ENCODE measurements at places on chromosomes 7 and 10. TPM values are rescaled to one million over a fixed set of nuclear protein-coding genes. Genes with fewer than 3 reads are reported as not detected.

- no peak for DNase-seq
- no peaks in the 10 kb centered on the region for H3K36me3 ChIP-seq
- H3K27ac ChIP-seq = no peak overlapping the region
- H3K4me3 ChIP-seq = no peak overlapping the region
- H3K27me3 ChIP-seq = peaks cover 46% of the 10 kb centered on the region
These were observed 19.1 kb downstream of the ABLIM1 start for GRCh38 chr10:114638821-114639625.

GRCh38 chr7:41028580-41028979 is 674.3 kb downstream of the INHBA start:
- no peak overlapping the region for H3K27ac ChIP-seq
- no peak overlapping the region for H3K4me3 ChIP-seq

GRCh38 chr7:36045830-36046341 is 107.2 kb upstream of the EEPD1 start:
- no peaks in the 10 kb centered on the region for H3K4me1 ChIP-seq
- no peak overlapping the region for H3K4me3 ChIP-seq
- no peak overlapping the region for H3K27ac ChIP-seq
- H3K27me3 ChIP-seq = peaks cover 6% of the 10 kb centered on the region
- no peaks in the 10 kb centered on the region for H3K36me3 ChIP-seq

GRCh38 chr7:39825401-39825980 is 124.6 kb upstream of the CDK13 start:
- no peak overlapping the region for H3K27ac ChIP-seq
- H3K36me3 ChIP-seq = no peaks in the 10 kb centered on the region
- no peak overlapping the region for H3K4me3 ChIP-seq
- DNase-seq = no peak
- H3K27me3 ChIP-seq = peaks cover 9% of the 10 kb centered on the region

TDRD1 gene
- total RNA-seq = not detected

MKX gene
- 0.31 TPM for total RNA-seq

DNA sequence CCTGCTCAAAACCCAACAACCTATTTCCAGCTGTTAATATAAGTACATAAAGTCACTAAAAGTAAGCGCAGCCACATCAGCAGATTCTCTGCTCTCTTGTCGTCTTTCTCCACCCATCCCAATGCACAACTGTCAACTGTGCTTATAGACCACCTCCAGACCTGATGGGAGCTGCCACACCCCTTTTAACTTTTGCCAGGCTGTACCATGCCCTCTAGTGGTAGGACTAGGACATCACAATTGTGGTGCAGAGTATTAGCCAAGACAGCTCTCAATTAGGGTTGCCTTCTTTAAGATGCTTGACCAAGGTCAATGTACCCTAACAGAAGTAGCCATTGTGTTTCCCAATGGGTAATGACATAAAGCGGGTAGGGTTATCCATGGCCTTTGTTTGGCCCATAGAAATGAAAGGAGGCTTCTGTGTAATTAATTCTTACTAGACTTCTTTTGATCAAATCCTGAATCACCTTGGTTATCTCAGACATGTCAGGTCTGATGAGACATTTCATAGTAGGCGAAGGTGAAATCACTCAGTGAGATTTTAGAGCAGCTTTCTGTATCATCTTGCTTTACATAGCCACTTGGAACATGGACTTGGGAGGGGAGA is 68.1 kb downstream of the SCRN1 start:
- H3K27me3 ChIP-seq = no peaks in the 10 kb centered on the region
- peak; percentile 39 for DNase-seq
- H3K36me3 ChIP-seq = peaks cover 8% of the 10 kb centered on the region
- no peak overlapping the region for H3K4me3 ChIP-seq
- no peaks in the 10 kb centered on the region for H3K4me1 ChIP-seq

GRCh38 chr10:42830237-42830636 is 47.6 kb downstream of the BMS1 start:
- H3K36me3 ChIP-seq = peaks cover 12% of the 10 kb centered on the region
- no peak overlapping the region for H3K27ac ChIP-seq
- no peaks in the 10 kb centered on the region for H3K27me3 ChIP-seq
- no peaks in the 10 kb centered on the region for H3K4me1 ChIP-seq
- no peak for DNase-seq

CTTNBP2 gene
- total RNA-seq = 14.0 TPM

DNA sequence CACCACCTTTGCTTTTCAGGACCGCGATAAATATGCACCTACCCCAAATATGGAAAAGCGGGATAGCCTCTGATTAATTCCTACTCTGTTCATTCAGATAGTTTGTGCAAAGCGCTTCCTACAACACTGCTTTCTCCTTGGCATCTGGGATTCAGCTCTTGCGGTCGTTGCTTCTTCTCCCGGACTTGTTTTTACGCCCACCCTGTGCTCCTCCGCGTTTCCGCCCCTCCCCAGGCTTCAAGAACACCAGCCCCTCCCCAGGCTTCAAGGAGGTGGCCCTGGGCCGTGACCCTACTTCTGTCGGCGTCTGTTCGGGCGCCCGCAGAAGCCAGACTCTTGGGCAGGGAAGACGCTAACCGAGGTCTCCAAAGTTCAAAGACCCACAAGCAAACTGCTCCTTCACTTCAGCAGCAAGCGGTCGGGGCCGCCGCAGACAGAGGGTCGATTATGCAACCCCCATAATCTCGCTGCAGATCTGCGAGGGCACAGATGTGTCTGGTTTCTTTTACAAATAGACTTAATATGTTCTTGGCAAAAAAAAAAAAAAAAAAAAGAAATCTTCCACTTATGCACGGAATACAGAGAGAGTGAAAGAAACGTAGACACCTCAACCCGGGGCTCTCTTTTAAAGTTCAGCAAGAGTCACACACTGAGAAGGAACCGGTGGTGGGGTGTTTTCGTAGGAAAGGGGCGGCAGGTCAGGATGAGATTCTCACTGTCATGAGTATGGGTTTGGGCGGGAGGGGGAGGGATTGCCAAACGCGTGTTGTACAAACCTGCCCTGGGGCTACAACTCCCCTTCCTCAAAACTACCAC is 1.9 kb downstream of the DLX5 start:
- no peaks in the 10 kb centered on the region for H3K36me3 ChIP-seq
- no peak for DNase-seq
- peak overlapping the region; percentile 72 for H3K4me3 ChIP-seq
- H3K4me1 ChIP-seq = peaks cover 19% of the 10 kb centered on the region

KCNMA1 gene
- total RNA-seq = 5.8 TPM

- no peaks in the 10 kb centered on the region for H3K36me3 ChIP-seq
- H3K27me3 ChIP-seq = no peaks in the 10 kb centered on the region
- no peak overlapping the region for H3K4me3 ChIP-seq
- DNase-seq = no peak
- no peak overlapping the region for H3K27ac ChIP-seq
These were observed 17.6 kb upstream of the PRXL2A start for GRCh38 chr10:80390740-80391139.

DNA sequence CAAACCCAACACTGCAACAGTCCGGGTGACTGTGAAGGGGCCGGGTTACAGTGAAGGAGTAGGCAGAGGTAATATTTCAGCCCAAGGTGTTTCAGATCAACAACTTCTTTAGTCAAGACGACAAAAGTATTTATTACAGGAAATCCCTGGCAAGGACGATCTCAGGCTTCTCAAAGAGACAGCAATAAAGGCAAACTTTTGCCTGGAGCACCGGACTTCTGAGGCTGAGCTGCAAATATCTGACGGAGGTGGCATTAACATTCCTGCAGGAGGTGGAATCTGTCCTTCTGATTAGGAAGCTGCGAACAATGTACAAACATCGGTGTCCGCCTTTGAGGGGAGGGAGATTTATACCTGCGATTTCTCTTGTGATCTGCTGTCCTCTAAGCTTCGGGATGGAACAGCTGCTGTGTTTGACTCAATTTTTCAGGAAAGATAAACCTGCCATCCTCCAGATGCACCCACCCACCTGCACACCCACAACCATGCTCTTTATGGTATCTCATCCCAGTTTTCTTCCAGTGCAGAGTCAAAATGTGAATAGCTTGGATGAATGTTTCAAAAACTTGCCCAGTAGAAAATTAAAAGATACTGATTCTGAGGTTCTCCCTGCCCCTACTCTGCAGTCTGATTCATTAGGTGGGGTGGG is 32.1 kb downstream of the EMX2 start:
- H3K27ac ChIP-seq = no peak overlapping the region
- H3K4me3 ChIP-seq = no peak overlapping the region
- H3K4me1 ChIP-seq = peaks cover 8% of the 10 kb centered on the region
- no peaks in the 10 kb centered on the region for H3K36me3 ChIP-seq
- DNase-seq = no peak

NANOS1 gene
- total RNA-seq = 2.7 TPM

DNA sequence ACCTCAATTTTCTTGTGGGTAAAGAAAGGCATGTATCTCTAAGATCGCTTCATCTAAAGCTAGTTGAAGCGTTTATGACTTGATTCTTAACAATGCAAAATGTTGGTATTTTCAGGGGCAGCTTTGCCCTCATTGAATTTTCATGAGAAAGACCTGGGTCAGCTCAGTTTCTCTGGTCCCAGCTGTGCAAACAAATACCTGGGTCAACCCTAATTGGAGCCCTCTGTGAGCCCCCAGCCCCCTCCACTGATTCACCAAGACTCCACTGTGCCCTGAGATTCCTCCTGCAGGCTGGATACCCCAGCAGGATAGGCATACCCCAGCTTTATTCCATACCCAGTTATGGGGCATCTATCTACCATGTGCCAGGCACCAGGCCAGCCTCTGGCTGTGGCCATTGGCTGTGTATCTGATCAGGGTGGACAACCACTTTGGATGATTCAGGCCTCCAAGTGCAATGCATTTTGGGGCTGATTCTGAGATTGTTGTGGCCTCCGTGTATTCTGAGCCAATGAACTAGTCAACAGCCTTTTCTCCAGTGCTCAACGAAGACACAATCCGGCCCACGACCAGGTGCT is 201.9 kb downstream of the MYOF start:
- no peak overlapping the region for H3K27ac ChIP-seq
- DNase-seq = no peak
- peaks cover 4% of the 10 kb centered on the region for H3K27me3 ChIP-seq
- H3K4me1 ChIP-seq = peaks cover 6% of the 10 kb centered on the region
- no peaks in the 10 kb centered on the region for H3K36me3 ChIP-seq
- H3K4me3 ChIP-seq = no peak overlapping the region

GRCh38 chr10:69952821-69953221 is 99.8 kb upstream of the MACROH2A2 start:
- peaks cover 8% of the 10 kb centered on the region for H3K27me3 ChIP-seq
- no peak overlapping the region for H3K27ac ChIP-seq
- H3K4me1 ChIP-seq = no peaks in the 10 kb centered on the region

DNA sequence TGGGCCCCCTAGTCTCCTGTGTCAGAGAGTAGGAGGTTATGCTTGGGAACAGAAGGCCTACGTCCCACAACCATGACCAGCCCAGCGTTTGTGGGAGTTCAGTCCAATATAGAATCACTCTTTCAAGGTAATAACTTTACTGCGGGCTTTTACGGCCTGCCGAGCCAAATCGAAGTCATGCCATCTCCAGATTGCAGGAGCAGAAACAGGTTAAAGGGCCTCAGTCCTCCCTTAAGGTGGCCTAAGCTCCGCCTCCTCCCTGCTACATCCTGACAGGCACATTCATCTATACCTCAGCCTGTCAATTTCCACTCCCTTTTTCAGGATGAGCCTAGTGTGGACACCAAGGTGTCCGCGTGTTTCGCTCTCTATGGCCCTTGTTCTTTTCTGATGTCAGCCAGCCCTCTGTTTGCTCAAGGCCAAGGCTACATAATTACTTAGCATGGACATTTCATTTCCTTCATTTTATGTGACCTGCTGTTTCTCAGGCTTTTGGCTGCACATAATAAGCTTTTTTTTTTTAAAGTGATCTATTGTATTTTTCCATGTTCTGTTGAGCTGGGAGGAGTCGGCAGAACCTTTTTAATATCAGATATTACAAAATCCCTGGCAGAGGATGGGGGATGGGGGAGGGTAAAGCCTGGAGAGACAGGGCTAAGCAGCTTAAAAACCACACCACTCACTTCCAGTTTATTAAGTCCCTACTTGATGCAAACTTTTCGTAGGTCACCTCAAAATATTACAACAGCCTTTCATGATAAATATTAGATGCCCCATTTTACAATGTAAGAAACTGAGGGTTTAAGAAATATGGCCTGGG is 84.6 kb downstream of the CACNB2 start:
- no peaks in the 10 kb centered on the region for H3K4me1 ChIP-seq
- no peak overlapping the region for H3K27ac ChIP-seq
- H3K4me3 ChIP-seq = no peak overlapping the region

- H3K36me3 ChIP-seq = peaks cover 21% of the 10 kb centered on the region
- no peaks in the 10 kb centered on the region for H3K27me3 ChIP-seq
- H3K27ac ChIP-seq = peak overlapping the region; percentile 48
- DNase-seq = no peak
These were observed 4.0 kb downstream of the PDAP1 start for GRCh38 chr7:99404235-99404976.

GRCh38 chr7:96481796-96482195 is 159.9 kb upstream of the SLC25A13 start:
- no peaks in the 10 kb centered on the region for H3K27me3 ChIP-seq
- DNase-seq = no peak
- H3K36me3 ChIP-seq = no peaks in the 10 kb centered on the region
- no peaks in the 10 kb centered on the region for H3K4me1 ChIP-seq
- H3K4me3 ChIP-seq = no peak overlapping the region

SYT15B gene
- 0.36 TPM for total RNA-seq

- no peak overlapping the region for H3K4me3 ChIP-seq
- no peaks in the 10 kb centered on the region for H3K4me1 ChIP-seq
- DNase-seq = no peak
- peaks cover 50% of the 10 kb centered on the region for H3K36me3 ChIP-seq
- H3K27ac ChIP-seq = no peak overlapping the region
- no peaks in the 10 kb centered on the region for H3K27me3 ChIP-seq
These were observed 78.1 kb downstream of the TRRAP start for GRCh38 chr7:98956469-98956868.

GRCh38 chr10:30489346-30489745 is 55.4 kb downstream of the MAP3K8 start:
- DNase-seq = no peak
- no peak overlapping the region for H3K4me3 ChIP-seq
- no peaks in the 10 kb centered on the region for H3K4me1 ChIP-seq
- no peak overlapping the region for H3K27ac ChIP-seq
- peaks cover 22% of the 10 kb centered on the region for H3K27me3 ChIP-seq

- no peaks in the 10 kb centered on the region for H3K36me3 ChIP-seq
These were observed 280.4 kb downstream of the CAMK1D start for GRCh38 chr10:12629767-12630165.

DNA sequence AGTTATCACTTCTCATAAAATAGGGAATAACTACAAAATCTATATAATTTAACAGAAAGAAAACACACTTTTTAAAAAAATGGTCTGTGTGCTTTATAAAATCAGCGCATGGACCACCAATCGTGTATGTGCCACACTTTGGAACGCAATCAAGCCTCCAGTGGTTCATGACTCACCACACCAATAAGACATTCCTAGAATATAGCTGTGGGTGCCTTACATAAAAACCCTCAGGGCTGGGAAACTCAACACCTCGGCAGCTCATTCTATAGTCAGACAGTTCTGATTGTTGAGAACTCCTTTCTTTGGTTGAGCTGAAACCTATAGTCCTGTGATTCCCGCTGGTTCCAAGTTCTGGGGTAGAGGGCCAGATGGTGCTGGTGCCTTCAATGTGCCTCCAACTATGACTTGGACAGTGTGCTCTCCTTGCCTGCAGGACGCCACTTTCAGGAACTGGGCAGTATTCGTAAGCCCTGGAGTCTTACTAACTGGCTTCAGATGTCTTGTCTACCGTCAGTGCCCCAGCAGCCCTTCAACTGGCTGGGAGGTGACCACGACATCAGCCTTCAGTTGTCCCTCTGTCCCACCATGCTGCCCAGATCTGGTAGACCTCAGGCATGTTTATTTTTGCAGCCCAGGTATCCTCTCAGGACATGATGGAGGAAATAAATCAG is 135.7 kb upstream of the GDF10 start:
- H3K36me3 ChIP-seq = no peaks in the 10 kb centered on the region
- no peak for DNase-seq
- no peak overlapping the region for H3K4me3 ChIP-seq
- no peak overlapping the region for H3K27ac ChIP-seq
- H3K27me3 ChIP-seq = peaks cover 13% of the 10 kb centered on the region

TNS3 gene
- total RNA-seq = 120 TPM
